ENCODE measurements at places on chromosomes 5 and 9.

GRCh38 chr5:83323557-83324180 is 147.9 kb upstream of the VCAN start:
- no peak for DNase-seq

DNA sequence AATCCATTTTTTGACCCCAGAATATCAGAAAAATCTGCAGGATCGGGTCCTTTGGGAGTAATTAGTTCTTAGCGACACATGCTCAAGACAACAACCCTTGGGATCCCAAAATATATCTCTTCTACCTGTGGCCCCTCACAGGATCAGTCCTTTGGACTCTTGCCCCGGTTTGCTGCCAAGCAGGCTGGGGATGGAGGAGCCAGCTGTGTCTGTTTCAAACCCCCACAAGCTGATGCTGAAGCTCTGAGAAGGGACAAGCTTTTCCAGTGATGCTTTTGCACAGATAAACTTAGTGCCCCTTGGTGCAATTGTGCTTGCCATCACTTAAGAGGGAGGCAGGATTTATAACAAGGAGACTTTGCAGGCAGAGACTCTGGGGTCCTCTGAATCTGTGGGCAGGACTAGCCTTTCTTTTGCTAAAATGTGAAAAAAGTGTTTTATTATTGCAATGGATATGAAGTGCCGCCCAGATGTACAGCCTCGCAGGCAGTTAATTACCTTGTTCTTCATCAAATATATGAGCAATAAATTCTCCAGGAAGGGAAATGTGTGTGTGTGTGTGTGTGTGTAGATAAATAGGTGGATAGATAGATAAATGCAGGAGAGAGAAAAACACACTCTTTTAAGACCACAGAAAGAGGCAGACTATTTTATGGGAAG is 9.6 kb upstream of the LHX2 start:
- DNase-seq, result no peak

GRCh38 chr9:93450945-93451815 is at the start of gene FAM120A:
FAM120A (plus strand) TSS chr9:93451685; CDS start chr9:93451916, 231 bp downstream.
- DNase-seq, result peak; percentile 32

GRCh38 chr5:10712574-10713366 is 48.3 kb downstream of the DAP start:
- no peak for DNase-seq

DNA sequence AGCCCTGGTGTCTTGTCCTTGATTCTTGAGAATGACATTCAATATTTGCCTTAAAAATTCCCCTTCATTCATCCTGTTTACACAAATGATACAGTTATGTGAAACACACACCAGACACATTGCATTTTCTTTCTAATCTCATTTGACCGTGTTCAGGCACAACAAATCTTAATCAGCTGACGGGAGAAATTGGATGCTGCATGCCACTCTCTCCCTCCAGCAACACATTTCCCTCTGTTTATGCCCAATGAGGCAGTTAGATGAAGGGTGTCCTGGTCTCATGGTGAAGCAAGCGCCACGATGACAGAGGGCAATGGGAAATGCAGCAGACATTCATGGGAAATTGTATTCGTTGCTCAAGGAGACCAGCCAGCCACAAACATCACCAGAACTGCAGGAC is 3.2 kb upstream of the FGF1 start:
- DNase-seq, result no peak

DNA sequence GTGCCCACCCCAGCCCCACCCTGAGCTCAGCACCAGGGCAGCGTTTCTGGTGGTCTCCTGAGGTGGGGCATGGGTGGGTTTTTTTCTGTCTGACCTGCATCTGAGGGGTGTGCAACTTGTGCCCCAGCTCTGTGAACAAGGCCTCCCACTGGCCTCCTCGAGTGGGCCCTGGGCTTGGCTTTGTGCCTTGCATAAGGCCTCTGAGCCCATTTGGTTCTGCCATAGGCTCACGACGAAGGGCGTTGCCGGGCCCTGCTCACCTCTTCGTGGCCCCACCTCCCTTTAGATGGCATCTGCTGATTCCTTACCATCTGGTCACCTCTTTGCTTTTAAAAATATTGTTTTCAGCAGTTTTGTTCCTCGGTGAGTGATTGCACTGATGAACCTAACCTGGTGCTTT is 127.1 kb upstream of the COL5A1 start:
- no peak for DNase-seq

DNA sequence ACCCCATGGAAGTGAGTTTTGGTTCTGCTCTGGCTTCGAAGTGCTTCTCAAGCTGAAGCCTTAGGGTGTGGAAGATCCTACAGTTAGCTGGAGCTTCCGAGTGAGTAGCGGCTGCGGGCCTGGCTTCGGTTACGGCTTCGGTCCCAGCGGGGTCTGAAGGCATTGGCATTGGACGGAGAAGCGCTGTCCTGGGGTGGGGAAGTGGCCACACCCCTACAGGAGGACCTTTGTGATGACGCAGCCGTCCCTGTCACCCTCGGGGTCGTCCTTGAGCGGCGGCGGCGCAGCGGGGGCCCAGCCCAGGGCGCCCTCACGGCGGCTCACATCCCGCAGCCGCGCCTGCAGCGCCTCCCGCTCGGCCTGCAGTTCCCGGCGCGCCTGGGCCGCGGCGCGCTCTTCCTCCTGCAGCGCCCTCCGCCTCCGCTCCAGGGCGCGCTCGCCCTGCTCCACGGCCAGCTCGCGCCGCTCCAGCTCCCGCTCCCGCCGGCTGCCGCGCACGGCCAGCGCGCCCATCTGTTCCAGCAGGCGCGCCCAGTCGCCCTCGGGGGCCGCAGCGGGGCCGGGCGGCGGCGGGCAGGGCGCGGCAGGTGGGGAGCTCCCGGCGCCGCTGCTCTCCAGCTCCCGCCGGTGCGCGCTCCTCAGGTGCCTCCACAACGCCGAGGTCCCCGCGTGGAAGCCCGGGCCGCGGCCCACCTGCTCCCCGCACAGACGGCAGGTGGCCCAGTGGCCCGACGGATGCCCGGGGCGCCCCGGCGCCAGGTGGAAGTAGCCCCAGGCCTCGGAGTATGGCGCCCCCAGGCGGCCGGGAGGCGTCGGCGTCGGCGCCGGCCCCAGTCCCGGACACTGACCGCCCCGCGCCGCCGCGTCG is 9.9 kb downstream of the ZBED3 start:
- no peak for DNase-seq
